Stimulated activated CD4-positive, alpha-beta T cell treated with anti-CD3 and anti-CD28 coated beads, Interleukin-2, amount 100 ng/mL, for 48 hours (primary cell): ENCODE measurements at places on chromosomes 16 and 17.

- DNase-seq = no peak
Observed at GRCh38 chr17:8365143-8365542, 11.4 kb downstream of the KRABD2 start.

GRCh38 chr17:22171631-22172030 lies 479.3 kb downstream of the KCNJ18 start:
- no peak for DNase-seq

- no peak for DNase-seq
Observed at GRCh38 chr16:68069511-68070248, 15.5 kb upstream of the NFATC3 start.

DNA sequence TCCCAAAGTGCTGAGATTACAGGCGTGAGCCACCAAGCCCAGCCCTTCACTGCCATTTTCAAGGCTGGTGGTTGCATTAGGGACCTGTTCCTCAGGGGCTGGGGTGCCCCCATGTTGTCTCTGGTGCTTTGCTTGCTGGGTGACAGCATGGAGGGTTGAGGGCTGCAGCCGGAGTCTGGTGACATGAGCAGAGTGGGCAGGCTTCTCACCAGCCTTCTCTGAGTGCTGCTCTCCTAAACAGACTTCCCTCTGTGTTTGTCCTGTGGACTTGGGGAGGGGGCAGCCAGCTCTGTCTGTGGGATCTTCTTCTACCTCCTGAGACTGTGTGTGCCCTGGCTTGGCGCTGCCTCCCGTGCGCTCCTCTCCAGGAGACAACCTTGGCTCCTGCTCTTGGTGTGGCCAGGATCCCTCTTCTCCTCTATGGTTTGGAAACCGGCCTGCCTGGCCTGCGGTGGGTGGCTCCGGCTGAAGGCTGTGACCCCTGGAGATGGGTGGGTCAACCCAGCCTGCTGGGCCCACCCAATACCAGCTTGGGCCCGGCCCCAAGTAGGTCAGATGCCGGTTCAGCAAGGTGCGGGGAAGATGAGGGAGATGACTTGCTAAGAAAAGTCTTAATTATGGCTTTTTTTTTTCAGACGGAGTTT lies 72.1 kb downstream of the PDPK1 start:
- no peak for DNase-seq

DNA sequence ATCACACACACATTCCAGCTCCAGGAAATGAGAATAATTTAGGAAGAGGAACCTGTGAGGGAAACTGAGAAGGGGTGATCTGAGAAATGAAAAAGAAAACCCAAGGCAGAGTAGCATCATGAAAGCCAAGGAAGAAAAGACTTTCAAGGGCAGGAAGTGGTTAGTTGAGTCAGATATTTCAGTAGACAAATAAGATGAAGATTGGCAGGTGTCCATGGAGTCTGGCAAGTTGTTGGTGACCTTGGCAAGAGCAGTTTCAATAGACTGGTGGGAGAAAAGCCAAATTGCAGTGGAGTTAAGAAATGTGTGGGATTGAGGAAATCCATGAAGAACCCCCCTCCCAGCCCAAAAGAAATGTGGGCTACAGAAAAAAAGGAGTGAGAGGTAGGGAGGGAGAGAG lies 10.7 kb downstream of the GNAO1 start:
- DNase-seq = no peak

DNA sequence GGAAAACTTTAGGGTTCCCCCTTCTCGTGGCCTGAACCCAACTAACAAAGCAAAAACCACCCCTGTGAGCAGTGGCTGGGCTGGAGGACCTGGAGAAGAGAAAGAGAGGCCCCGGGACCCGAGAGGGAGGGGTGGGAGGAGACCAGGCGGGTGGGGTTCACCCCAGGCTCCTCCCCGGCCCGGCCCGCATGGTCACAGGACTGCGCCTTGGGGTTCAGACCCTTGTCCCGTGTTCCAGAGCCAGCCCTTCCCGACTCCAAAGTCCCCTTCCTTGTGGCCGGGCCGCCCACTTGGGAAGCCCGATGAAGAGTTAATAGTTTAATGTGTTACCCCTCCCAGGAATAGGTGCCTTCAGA lies 852 bp downstream of the MARVELD3 start:
- no peak for DNase-seq

DNA sequence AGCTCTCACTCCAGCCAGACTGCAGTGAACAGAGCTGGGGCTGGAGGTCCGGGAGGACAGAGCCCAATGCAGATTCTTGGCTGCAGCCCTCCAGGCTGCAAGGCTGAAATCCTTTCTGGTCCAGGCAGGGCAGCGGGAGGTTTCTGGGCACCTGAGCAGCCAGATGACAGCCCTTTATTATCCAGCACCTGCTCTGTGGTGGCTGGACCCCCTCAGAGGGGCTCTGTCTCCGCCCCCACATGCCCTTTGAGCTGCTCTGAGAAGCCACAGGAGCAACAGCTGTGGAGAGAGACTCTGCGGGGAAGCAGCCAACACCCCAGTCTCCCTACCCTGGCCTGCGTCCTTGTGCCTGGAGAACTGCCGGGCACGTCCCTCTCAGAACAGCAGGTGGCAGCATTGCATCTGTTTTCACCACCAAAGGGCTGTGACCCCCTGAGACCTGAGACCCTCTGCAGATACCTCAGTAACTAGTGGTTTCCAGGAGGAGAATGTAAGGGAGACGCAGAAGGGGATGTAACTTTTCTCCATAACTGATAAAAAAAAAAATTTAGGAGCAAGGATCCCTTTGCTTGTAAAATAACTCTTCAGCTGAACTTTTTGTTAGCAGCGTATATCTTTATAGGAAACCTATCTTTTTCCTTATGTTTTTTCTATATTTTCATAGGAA lies 3.7 kb upstream of the CNP start:
- DNase-seq = peak; percentile 63
